Cerebellar nuclear complex (tissue), 1 donor: ENCODE measurements at places on chromosomes 1 and 21.

- DNase-seq = no peak
Measured at GRCh38 chr21:32141318-32141633, 137.6 kb downstream of the MIS18A start.

GRCh38 chr1:30038134-30039025 is 685.0 kb downstream of the MATN1 start:
- no peak for DNase-seq

- no peak for DNase-seq
Measured at GRCh38 chr1:244431166-244431565, 20.5 kb downstream of the ADSS2 start.

- no peak for DNase-seq
Measured at GRCh38 chr21:15943009-15943666, 213.4 kb downstream of the USP25 start.

DNA sequence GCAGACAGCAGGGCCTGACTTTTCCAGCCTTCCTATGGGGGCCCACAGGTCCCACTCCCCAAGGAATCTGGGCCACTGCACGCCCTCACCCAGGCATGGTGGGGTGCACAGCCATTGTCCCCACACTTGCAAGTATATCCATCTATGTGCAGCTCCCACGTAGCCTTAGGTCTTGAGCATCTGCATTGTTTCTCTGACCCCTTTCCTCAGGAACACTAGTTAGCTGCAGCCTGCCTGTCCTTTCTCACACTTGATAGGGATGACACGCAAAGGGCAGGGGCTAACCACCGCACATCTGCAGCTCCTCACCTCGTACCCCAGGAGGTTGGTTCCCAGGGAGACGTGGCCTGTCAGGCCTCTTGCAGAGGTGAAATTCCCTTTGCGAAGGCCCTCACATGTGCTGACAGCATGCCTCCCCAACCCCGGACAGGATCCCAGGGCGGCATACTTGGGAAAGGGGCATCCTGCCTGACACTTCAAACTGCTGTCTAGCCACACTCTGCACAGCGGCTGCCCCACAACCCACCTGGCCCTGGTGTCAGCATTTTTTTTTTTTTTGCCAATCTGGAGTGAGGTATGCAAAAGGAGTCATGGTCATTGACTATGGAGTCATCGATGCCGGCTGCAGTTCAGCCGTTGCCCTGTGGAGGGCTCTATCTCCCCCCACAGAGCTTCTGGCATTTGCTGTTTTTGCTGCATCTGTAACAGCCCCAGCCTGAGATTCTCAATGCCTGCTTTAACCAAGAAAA is 5.0 kb downstream of the JMJD4 start:
- DNase-seq = no peak

- DNase-seq = no peak
Measured at GRCh38 chr1:43238085-43238484, 31.7 kb upstream of the TMEM125 start.

DNA sequence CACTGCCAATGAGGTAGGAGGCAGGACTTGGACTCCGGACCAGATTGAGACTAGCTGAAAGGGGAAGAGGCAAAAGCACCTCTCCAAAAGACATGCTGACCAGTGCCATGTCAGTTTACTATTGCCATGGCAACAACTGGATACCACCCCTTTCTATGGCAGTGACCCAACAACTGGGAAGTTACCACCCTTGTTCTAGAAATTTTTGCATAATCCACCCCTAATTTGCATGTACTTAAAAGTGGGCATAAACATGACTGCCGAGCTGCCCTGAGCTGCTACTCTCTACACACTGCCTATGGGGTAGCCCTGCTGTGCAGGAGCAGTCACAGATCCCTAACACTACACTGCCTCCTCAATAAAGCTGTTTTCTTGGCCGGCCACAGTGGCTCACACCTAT is 19.0 kb upstream of the SLC6A9 start:
- DNase-seq = no peak

GRCh38 chr1:11641776-11642305 is 12.4 kb downstream of the FBXO2 start:
- no peak for DNase-seq

DNA sequence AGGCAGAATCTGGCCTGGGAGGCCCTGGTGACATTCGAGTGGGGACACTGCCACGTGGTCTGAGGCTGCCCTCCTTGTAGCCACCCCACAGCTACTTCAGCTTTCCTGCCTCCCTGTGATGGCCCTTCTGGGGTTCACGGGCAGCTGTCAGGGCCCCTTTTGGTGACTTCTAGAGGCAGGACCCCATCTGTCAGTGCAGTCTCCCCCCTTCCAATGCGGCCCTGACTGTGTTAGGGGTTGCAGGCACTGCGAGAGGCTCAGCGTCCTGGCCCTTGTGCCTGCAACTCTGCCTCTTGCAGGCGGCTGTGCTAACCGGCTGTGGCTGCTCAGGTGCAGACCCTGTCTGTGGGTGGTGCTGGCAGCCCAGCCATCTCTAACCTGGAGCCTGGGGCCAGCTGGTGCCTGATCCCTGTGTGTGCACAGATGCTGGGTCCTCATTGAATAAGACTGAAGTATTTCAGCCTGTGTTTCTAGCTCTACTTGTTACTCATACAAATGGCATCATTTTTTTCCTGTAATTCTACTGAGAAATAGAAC is 62.2 kb downstream of the S100B start:
- no peak for DNase-seq

DNA sequence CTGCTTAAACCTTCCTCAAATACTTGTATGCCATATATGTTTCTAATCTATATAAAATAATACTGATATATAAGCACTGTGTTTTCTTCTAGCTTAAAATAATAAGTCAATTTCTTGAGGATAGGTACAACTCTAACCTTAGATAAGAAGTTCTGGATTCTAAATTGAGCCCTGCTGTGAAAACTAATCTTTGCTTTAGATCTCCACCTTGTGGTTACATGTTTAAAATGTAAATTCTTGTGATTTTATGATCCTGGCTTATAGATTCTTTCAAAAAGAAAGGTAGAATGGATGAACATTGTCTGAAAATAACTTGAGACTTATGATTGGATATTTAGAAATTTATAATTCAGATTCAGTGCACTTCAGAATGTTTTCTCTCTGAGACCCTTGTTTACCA is 38.9 kb upstream of the HMCN1 start:
- no peak for DNase-seq

DNA sequence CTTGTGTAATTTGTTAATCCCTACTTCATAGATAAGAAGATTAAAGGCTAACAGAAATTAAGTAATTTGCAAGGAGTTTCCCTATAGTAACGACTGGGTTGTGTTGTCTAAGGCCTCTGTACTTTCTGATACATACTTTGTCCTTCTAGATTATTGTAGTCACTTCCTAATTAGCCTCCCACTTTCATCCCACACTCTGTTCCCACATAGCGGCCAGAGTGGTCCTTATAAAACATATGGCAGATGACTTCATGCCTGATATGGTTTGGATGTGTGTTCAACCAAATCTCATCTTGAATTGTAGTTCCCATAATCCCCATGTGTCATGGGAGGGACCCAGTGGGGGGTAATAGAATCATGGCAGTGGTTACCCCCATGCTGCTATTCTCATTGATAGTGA is 120.5 kb upstream of the DAB1 start:
- DNase-seq = no peak

DNA sequence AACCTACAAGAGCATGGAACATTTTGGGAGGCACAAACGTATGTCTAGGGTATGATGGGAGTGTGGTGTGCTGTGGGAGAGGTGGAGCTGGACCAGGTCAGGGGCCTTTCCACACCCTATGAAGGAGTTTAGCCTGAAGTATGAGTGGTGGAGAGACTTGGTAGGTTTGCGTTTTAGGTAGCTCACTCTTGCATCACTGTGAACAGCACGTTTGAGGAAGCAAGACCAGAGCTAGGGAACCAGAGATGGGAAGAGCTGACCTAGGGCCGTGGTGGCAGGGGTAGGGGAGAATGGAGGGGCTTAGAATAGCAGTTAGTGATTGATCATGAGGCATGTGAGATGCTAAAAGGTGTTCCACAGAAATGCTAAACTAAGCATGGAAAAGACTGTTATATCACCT is 25.1 kb upstream of the ZFP69B start:
- DNase-seq = no peak

- no peak for DNase-seq
Measured at GRCh38 chr1:63935143-63935542, 161.3 kb downstream of the ROR1 start.

DNA sequence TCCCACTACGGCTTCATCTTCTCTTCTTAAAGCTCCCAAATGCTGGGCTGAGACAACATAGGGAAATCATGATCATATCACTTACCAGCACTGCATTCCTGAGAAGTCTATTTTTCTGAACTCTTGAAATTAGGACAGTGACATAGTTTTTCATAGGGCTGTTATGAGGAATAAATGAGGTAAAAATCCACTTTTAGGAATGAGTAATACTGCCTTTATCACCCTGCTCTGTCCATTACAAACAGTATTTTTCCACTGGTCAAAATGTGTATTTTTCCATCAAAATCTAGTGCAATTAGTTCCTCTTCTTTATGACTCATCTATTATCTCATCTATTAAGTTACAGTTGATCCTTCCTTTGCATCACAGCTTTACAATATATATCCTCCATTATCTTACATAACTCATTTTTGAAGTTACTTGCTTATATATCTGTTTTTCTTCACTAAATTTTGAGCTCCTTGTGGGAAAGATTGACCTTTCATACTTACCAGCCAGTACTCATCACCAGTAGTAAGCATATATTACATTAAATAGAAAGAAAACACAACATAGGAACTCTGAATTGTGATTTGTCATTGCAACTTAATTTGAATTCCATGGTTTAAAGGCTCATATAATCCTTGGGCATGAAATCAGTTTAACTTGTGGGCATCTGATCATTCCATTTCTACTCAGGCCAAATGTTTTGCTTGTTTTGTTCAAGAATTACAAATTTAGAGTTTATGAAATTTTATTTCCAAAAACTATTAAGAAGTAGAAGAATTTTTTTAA is 37.1 kb downstream of the PRRX1 start:
- DNase-seq = no peak

GRCh38 chr1:50955116-50955515 is 5.0 kb downstream of the FAF1 start:
- DNase-seq = no peak

DNA sequence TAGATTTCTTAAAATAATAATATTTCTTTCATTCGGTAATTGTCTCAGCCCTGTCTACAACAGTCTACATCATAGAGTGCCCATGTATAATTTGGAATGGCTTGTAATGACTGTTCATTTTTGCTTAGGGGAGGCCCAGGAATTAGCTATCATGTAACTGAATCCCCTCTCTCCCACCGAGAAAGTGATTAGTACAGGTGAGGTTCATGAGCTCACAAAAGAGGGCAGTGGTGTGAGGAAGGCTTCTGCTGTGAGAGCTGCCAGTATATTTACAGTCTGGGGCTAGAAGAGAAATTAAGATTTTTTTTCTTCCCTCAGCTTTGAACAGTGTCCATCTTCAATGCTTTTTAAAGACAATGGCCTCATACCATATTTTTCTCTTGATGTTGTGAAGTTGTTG is 340.7 kb downstream of the ADGRL2 start:
- DNase-seq = no peak

DNA sequence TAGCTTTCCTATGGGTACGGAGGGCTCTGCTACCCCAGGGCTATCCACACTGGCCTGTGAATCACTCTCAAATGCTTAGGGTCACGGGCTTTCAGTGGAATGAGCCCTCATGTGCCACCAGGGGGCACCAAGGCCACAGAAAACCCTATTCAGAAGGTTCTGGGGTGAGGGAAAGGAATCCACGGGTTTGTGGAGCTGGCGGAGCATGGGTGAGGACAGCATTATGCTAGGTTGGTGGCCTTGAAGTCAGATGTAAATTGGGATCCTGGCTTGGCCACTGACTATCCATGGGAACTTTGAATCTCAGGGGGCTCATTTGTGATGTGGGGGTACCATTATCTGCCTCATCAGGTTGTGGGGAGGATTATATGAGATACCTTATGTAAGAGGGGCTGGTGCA is 5.1 kb upstream of the LAMTOR5 start:
- DNase-seq = peak; percentile 62

GRCh38 chr1:206717674-206717989 is 32.9 kb downstream of the MAPKAPK2 start:
- DNase-seq = no peak

DNA sequence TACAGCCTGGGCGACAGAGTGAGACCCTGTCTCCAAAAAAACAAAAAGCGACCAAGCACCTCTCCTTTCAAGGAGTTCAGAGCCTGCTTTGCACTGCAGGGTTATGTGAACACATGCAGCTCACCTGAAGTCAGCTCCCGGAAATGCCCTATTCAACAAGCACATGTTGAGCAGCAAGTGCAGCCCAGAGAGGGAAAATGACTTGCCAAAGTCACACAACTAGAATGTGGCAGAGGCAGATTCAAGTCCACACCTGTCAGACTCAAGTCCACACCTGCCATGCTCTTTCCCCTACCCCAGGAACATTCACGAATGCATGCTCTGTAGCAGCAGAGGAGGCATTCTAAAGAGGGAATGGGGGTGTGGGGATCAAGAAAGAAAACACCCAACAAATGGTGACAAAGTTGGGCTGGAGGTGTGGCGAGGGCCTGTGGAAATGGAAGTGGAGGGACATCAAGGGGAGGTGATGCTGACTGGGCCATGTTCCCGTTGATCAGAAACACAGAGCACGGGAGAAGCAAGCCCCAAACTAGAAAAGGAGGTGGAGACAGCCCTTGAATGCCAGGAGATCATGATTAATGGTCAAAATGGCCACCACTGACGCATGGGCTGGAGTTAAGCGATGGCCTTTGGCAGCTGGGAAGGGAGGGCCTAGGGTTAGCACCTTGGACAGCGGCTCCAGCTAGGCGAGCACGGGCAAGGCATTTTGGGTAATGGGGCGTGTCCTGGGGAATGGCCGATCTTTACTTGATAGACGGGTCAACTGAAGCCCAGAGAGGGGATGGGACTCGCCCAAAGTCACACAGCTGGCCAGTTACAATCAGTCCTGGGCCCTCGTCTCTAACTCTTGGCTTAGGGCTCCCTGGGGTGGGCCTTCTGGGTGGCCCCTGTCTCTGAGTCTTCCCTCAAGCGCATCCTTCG is 21.5 kb downstream of the RAP1GAP start:
- no peak for DNase-seq
